Right forelimb (tissue), 1 donor: ENCODE measurements at places on chromosomes 2 and 18.

DNA sequence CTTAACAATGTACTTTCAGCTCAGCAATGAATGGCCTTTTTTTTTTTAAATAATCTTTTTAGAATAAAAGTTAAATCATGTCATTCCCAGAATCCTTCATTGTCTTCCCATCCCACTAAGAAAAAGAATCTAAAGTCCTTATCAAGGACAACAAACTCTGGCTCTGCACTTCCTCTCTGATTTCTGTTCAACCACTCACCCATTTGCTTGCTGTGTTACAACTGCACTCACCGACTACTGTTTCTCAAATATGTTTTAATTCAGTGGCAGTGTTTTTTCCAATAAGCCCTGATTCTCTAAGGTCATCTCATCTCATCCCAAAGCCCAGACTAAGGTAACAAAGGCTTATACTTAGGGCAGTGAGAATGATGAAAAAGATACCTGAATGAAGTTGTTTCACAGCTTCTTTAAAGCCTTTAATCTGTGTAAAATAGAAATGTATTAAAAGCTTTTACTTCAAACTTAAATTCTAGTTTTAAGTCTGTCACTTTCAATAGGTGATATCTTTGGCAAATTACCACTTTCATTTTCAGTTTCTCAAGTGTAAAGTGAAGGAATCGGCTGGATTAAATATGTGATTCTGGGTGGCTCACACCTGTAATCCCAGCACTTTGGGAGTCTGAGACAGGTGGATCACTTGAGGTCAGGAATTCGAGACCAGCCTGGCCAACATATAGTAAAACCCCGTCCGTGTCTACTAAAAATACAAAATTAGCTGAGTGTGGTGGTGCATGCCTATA is 87.6 kb downstream of the RBBP8 start:
- no peak for DNase-seq

DNA sequence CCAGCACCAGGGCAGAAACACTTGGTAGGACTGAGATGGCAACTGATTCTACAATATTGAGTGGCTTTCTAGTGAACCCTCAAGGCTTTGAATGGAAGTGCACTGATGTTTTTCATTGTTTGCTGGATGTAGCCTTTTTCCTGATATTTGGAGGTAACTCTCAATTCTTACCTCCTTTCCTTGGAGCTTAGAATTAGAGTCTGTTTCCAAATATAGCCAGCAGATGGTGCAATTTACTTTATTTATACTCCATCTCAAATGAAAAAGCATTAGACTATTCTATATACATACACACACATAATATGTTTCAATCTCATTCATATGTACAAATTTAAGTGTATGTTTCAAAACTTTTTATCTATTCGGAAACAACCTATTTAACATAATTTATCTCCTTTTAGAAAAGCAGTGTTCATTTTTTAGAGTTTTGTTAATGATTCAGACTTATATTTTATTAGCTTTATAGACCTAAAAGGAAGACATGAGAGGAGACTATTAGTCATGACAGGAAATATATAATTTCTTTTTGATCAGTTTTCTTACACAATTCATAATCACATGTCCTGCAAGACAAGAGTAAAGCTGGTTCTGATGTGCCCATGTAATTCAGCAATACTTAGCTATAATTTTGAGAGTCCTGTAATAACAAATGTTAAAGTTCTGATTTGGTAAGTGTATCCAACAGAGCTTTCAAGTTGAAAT is 124.8 kb downstream of the NUP35 start:
- DNase-seq: no peak

GRCh38 chr2:201980946-201981345 is 52.7 kb upstream of the FZD7 start:
- no peak for DNase-seq

DNA sequence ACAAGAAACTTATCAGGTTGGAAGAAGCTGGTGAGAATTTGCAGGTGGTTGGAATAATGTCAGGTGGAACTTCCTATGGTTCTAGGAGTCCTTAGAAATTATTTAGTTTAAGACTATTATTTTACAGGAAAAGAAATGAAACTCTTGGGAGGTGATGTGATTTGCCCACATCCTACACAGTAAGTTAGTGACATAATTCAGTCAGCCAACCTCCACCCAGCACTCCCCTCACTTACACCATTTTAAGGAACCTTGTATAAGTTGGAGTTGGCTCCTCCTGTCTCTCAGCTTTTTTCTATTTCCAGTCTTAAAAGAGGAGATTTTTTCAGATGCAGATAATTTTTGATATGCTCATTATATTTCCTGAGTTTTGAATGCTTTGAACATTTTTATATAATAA is 86.4 kb downstream of the SKA1 start:
- DNase-seq: no peak

GRCh38 chr2:99886418-99886817 is 256.0 kb downstream of the AFF3 start:
- no peak for DNase-seq

GRCh38 chr2:208319391-208319790 is 53.3 kb downstream of the PIKFYVE start:
- no peak for DNase-seq

GRCh38 chr2:18445433-18446320 is 114.8 kb downstream of the RDH14 start:
- DNase-seq: no peak

- no peak for DNase-seq
Observed at GRCh38 chr2:119753041-119753929, 6.4 kb upstream of the PTPN4 start.

GRCh38 chr2:216412022-216412999 is at the start of gene SMARCAL1:
Gene SMARCAL1, plus strand, starts transcription at chr2:216412484. Its CDS starts 2,221 bp downstream, at chr2:216414705.
- DNase-seq: peak; percentile 100

- DNase-seq: no peak
Observed at GRCh38 chr18:79318142-79318673, 77.5 kb upstream of the NFATC1 start.

GRCh38 chr2:70477441-70477844 is 76.2 kb downstream of the TGFA start:
- DNase-seq: no peak

- no peak for DNase-seq
Observed at GRCh38 chr18:59906203-59906602, 6.4 kb downstream of the PMAIP1 start.

DNA sequence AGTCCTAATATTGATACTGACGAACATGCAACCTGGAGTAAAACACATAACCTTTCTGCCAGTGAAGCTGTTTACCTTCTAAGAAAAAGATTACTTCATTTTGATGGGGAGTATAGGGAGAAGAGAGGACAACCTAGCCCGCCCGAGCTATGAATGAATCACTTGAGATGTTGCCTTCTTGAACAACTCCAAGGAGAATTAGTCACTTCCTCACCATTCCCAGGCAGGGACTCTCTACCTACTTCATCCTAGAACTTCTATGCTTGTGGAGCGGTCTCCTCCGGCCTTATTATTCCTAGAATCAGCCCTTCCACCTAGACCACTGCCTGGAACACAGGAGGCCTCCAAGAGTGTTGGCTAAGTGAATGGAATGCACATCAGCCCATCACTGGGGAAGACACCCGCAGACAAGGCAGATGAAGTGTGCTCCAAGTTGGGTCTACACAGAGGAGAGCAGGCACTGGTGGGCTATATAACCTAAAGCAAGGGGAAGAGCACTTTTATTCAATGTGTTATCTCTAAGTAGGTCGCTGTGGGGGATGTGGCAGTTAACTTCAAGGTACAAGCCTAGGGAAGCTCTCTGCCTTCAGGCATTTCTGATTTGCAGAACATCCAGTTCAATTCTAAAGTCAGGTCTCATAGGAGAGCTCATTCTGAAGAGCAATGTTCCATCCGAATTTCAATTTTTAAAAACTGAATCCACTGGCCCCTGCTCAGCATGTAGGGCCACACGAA is 57.4 kb downstream of the STK39 start:
- no peak for DNase-seq

DNA sequence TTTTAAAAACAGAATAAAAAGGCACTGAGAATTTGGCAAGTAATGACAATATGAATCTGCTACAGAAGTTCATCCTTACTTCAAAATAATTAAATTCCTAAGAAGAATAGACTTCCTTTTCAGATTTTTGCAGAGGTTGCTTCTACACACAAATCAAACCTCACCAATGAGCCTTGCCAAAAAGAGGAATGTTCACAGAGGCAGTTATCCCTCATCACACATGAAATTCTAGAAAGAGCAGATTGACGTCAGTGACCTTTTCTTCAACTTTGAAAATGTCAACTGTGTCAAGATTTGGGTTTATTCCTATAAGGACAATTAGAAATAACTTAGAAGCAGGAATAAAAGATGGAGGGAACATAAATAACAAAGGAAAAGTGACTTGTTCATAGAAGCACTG is 64.6 kb downstream of the MBD2 start:
- no peak for DNase-seq

DNA sequence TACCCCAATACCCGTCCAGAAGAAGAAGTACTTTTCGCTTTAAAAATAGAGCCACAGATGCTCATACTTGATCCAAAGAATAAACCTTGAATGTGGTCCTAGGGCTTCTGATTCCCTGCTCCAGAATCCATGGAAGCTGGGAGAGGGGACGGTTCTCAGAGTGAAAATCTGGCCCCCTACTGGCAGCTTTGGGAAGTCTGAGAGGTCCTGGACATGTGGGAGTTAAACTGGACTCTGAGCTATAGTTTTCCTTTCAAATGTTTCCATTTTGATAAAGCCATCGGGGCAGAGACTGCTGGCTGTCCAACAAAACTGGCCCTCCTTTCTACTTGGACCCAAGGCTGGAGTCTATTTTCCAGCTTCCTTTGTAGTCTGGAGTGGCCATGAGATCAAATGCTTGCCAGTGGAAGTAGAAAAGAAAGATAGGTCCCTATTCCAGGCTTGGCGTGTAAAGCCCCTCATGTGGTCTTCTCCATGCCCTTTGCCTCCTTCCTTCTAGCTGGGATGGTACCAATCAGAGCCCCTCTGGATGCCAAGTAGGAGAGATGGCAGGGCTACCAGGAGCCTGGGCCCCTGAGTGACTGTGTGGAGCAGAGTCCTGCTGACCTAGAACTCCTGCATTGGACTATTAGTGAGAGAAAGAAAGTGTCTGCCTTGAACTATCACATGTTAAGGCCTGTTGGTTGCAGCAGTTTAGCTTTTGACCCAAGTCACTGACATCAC is 37.7 kb upstream of the TBC1D8 start:
- DNase-seq: no peak

- DNase-seq: no peak
Observed at GRCh38 chr2:239236808-239237205, 164.0 kb downstream of the HDAC4 start.

DNA sequence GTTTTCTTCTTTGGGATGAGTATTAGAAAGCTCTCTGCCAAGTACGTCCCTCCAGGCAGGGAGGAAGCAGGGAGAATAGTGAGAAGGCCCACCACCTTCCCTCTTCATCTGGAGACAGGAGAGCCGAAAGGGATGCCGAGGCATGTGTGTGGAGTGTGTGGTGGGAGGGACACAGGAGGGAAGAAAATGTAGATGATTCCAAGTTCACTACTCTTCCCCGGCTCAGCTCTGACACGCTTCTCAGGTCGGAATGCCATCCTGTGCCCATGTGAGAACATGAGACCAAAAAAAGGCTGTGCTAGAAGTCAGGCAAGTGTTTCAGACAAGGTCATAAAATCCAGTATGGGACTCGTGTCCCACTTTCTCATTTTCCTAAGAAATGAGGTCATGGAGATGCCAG is 47.4 kb downstream of the GYPC start:
- DNase-seq: no peak
